Ureter (tissue), 1 donor: ENCODE measurements at places on chromosomes 16 and 17.
A peak's percentile ranks its signal among the peaks of the same experiment; 100 is the strongest.

GRCh38 chr17:81116704-81117103 lies 48.6 kb upstream of the PVALEF start:
- no peak for DNase-seq

DNA sequence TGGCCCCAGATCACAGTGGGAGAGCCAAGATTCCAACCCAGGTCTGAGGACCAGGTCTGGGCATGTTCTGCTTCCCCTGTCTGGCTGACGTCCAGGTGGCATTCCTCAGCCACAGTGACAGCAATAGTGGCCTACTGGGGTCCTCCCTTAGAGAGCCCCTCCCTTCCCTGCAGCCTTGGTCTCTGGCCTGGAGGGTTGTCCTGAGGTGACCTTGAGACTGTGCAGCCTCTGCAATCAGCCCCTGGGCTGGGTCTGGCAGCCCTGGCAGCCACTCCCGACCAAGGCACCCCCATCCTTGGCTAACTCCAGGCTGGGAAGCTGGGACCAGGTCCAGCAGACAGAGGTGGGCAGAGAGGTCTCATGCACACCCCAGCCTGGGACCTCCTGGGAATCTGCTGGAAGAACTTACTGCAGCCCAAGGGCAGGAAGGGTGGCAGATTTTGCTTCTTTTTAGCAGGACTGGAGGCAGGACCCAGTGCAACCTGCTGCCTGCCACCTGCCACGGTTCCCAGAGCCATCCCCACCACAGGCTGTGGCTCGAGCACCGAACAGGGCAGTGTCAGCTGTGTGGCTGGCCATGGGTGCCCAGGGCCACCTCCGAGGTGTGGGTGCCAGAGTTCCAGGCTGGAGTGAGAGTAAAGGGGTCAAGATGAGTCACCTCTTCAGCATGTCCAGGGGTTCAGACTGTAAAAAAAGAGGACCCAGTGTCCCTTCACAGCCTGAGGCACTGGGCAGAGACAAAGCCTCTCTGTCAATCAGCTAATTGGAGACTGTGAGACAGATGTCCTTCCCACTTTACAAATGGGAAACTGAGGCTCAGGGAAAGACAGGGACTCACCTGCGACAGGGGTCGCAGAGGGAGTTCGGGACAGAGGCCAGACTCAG lies 12.6 kb downstream of the GRB7 start:
- DNase-seq: no peak

- no peak for DNase-seq
These were observed 20.3 kb downstream of the MAP1LC3B start for GRCh38 chr16:87412371-87412995.

- DNase-seq: no peak
These were observed 1.1 kb downstream of the C17orf107 start for GRCh38 chr17:4900231-4901107.

DNA sequence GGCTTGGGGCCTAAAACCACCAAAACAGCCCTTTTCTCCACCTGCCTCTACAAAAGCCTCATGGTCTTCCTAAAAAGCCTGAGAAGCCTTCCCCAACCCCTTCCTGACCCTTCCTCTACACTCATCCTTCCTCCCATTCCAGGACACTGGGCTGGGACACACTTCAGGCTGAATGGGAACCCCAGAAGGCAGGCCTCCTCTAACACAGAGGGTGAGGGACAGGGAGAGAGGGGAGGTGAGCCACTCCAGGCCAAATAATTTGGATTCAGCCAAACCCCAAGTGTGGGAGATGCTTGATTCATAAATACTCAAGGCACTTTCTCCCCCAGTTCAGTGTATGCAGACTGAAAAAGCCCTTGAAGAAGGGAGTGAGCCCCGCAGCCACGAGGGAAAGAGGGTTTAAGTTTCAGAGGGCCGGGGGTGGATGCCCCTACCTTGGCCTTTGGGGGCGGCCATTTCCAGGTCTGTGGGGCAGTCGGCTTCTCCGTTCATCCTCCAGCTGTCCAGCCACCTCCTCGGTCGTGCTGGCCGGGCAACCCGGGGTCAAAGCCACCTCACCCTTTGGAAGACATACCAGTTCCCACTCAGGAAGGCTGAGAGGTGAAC lies 1.6 kb downstream of the UBTF start:
- DNase-seq: peak; percentile 64

GRCh38 chr17:15381707-15382106 lies 40.3 kb upstream of the TEKT3 start:
- no peak for DNase-seq

DNA sequence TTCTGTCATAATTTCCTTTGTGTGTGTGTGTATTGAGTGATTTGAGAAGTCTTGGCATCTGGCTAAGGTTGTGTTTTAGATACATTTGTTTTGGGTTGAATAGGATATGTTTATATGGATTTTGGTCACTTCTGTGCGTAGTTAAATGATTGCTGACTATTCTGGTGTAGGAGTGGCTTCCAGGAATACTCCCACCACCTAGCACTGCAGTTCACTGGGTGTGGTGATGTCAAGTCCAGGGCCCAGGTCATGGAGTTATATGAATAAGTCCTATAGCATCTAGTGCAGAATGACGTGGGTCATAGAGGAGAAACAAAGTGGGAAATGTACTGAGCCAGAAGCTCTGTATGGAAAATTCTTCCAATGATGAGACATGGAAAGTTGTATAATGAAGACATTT lies 465.4 kb upstream of the CCL2 start:
- no peak for DNase-seq

DNA sequence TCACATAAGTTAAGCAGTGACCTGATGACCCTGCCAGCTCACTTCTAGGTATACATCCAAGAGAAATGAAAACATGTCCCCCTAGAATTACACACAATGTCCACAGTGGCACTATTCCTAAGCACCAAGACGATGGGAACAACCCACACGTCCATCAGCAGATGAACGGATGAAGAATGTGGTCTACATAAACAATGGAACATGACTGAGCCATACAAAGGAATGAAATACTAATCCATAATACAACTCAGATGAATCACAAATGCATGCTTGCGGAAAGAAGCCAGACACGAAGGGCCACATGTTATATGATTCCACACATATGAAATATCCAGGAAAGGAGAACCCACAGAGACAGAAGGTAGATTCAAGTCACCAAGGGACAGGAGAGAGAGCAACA lies 17.4 kb downstream of the USP22 start:
- no peak for DNase-seq

DNA sequence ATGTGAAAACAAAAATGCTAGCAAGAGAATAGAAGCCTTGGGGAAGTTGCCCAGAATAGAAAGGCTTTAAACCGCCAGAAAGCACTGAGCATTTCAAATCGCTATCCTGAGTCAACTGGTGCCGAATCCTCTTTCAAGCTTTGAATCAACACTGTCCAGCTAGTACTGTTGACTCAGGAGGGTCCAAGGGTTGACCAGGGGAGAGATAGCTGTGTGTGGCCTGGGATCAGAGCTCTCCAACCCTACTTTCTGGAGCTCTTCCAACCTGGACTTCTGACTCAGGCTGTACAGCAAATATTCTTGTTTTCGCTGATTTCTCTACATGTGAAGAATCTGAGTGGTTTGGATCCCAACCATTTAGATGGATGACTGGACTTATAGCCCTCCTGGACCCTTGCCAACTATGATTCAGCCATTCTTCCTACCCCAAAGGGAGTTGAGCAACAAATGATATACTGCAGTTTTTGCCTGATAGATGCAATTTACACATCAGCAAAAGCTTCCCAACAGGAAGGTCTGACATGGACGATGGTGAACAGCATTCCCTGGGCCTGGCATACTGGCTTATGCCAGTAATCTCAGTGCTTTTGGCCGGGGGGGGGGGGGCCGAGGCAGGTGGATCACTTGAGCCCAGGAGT lies 154.0 kb upstream of the SDK2 start:
- no peak for DNase-seq

DNA sequence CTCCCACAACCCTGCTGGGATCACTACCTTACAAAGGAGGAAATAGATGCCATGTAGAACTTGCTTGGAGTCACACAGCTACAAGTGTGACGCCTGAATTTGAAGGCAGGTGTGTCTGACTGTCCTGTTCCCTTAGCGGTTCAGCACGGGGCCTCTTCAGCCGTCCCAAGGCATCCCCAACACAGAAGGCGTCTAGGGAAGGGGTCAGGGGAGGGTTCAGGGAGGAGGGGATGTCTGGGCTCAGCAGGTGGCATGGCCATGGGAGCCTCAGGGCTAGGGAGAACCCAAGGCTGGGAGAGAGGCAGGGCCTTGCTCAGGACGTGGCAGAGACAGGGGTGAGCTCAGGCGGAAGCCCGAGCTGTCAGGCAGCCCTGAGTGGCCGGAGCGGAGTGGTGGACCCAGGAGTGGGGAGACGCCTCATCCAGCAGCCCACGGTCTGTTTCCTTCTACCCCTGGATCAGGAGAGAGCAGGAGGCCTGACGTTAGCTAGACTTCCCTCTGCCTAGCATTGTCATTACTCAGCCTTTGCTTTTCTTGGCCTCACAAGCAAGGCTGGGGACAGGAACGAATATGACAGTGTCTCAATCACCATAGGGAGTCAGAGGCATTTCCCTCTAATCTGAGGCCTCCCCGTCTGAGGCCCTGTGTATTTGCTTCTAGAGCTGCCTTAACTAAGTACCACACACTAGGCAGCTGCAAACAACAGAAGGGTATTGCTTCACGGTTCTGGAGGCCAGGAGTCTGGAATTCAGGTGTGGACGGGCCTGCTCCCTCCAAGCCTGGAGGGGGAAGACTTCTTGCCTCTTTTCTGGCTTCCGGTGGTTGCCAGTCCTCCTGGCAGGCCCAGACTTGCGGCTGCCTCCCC lies 31.3 kb upstream of the ANKRD40CL start:
- peak; percentile 56 for DNase-seq

DNA sequence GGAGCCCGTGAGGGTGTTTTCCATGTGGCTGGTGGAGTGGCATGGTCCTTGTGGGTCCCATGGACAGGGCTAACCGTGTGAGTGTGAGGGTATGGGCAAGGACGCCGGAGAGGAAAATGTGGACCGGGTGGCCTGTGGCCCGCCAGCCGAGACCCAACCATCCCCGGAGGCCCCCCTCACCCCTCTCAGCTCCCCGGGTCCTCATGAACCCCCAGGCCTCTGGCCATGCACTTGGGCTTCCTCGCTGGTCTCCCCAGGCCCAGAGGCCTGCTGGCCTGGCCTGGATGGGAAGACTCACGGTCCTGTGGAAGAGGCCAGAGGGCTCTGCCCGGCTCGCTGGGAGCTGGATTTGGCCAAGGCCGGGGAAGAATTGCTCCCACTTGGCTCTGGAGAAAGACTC lies 13.1 kb downstream of the RAP1GAP2 start:
- DNase-seq: no peak

- DNase-seq: no peak
These were observed 183.9 kb upstream of the CDH5 start for GRCh38 chr16:66182592-66182991.

DNA sequence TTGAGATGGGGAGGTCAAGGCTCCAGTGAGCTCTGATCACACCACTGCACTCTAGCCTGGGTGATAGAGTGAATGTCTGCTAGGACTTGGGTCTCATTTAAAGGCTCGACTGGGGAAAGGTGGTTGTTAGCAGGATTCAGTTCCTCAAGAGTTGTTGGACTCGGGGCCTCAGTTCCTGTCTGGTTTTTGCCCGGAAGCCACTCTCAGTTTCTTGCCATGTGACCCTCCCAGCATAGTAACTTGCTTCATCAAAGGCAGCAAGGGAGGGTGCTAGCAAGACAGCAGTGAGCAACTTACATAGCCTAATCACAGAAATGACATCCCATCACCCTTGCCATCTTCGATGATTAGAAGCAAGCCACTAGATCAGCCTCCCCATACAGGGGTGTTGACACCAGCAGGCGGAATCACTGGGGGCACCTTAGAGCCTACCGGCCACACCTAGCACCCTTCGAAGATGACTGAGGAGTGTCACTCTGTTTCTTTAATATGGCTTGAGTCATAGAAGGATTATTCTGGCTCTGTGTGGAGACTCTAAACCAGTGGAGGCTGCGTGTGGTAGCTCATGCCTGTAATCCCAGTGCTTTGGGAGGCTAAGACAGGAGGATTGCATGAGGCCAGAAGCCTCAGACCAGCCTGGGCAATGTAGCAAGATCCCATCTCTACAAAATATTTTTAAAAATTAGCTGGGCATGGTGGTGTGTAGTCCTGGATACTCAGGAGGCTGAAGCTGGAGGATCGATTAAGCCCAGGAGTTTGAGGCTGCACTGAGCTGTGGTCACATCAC lies 13.2 kb upstream of the SCNN1B start:
- no peak for DNase-seq

GRCh38 chr17:13078591-13079385 lies 61.0 kb upstream of the ELAC2 start:
- no peak for DNase-seq

DNA sequence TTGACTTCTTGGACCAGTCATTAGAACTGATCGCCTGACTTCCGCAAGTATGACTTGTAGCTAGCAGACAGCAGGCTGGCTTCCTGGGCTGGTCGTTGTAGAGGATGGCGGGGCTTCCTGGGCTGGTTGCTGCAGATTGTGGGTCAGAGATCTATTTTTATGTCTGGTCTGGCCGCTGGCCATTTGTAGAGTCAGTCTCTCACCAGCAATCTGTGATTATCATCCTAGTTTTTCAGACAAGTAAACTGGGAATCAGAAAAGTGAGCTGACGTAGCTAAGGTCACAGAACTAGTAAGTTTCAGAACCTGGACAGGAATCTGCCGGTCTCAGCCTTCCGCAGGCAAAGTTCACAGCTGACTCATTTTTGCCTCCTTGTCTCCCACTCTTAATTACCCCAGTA lies 19.1 kb downstream of the GPR142 start:
- DNase-seq: no peak

- no peak for DNase-seq
These were observed 61.0 kb downstream of the SLC39A11 start for GRCh38 chr17:73031472-73031871.

GRCh38 chr16:66948134-66948836 lies 12.8 kb upstream of the CES3 start:
- no peak for DNase-seq

GRCh38 chr16:85615852-85616606 lies 2.9 kb downstream of the GSE1 start:
- DNase-seq: peak; percentile 75

DNA sequence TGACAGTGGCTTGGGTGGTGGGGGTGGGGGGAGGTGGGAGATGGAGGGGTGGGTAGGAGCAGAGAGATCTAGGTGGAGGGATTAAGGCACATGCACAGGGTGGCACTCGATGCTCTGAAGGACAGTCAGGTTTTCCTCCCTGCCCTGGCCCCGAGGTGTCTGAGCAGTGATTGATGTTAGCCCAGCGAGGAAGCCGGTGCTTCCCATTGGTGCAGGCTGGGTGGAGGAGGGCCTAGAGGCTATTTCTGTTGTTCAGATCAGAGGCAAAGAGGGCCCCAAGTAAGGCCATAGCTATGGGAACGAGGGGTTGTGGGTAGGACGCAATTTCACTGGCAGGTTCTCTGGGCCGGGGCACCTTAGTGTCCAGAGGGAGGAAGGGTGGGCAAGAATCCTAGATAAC lies 23.1 kb downstream of the CACNA1G start:
- DNase-seq: no peak
